ENCODE measurements at places on chromosomes 5 and 9.

DNA sequence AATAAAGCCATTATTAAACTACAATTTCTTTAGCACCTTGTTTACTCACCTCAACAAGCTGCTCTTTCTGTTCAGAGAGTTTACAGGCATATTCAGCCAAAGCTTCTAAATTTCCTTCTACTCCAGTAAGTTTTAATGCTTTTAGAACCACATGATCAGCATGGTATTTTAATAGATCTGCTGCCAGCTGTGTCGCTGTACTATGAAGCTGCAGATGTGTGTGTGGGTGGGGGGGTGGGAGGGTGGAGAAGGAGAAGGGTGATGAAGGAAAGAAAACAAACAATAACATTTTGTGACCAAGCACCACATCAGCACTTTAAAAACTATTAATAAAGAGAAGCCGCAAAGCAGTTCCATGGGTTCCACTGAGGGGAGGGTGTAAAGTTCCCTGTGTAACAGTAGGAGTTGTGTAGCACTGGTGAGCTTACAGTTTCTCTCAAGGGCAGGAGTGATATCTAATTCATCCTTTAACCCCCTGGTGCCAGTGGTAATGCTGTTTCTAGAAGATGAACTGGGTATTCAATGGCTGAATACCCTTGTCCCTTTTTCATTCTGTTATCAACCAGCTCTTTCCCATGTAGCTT is 38.5 kb downstream of the ABITRAM start:
- no peak for DNase-seq

DNA sequence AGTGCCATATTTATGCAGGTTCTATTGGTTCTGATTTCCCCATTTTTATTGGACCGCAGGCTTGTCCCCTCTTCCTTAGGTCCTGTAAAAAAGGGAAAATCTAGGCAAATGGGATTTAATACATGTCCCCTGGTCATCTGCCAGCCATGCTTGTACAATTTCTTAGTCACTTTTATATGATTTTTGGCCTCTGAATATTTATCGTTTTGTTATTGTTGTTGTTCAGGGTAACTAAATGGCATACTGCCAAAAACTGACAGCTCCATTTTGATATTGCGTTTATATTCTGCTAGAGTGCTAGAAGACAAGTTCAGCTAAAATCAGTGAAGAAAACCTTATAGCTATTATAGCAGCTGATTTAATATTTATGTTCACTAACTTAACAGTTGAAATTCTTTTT is 770.2 kb upstream of the FAM174A start:
- DNase-seq = no peak

DNA sequence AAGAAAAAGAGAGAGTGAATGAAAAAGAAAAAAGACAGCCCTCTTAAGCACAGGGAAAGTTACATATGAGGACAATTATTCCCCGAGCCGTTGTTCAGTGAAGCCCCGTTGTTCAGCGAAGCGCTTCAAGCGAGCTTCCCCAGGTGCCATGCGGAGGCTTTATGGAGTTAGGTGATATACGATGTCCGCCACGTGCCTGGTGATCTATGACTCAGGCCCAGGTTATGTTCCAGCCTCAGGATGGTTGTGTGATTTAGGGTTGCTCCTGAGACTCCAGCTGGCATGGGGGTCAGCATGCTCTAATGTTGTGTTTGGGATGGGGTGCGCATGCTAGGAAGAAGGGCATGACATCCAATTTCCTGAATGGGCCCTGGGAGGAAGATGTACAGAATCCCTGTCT is 365.6 kb downstream of the CDK5RAP2 start:
- DNase-seq = no peak

GRCh38 chr9:111613436-111614040 is 14.1 kb upstream of the PTGR1 start:
- DNase-seq = no peak

DNA sequence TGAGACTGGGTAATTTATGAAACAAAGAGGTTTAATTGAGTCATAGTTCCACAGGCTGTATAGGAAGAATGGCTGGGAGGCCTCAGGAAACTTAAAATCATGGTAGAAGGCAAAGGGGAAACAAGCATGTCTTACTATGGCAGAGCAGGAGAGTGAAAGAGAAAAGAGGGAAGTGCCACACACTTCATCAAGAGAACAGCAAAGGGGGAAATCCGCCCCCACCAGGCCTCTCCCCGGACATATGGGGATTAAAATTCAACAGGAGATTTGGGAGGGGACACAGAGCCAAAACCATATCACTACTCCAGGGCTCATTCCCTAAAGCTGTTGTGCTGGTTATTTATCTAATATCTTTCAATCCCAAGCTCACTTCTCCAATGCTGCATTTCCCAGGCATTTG is 50.2 kb upstream of the NR3C1 start:
- DNase-seq = no peak

DNA sequence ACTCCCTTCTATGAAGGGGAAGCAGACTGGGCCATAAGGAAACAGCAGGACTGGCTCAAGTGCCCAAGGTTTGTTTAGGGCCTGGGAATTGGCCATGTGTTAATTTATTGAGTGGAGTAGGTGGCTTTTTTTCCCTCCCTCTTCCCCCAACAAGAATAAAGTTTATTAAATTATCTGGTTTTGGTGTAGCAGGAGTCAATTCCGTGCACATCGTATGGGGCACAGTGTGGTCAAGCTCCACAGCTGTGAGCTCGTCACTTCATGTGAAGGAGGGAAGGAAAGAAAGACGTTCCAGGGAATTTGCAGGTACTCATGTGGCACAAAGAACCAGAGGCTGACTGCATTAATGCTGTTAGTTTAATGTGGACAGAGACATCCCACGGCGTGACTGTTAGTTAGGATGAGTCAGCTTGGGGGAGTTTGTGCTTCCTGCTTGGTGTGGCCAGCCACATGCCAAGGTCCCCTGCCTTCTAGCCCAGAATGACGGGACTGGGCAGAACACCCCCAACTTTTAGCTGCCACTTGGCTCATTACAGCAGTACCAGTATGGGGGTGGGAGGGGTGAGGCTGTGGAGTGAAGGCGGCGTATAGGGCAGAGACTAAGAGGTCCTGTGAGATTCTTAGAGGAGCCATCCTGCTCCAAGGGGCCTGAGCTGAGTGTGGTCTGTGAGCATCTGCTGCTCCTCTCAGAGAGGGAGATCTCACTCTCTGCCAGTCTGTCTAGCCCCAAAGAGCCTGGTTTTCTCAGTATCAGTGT is 33.2 kb downstream of the CSF1R start:
- no peak for DNase-seq

DNA sequence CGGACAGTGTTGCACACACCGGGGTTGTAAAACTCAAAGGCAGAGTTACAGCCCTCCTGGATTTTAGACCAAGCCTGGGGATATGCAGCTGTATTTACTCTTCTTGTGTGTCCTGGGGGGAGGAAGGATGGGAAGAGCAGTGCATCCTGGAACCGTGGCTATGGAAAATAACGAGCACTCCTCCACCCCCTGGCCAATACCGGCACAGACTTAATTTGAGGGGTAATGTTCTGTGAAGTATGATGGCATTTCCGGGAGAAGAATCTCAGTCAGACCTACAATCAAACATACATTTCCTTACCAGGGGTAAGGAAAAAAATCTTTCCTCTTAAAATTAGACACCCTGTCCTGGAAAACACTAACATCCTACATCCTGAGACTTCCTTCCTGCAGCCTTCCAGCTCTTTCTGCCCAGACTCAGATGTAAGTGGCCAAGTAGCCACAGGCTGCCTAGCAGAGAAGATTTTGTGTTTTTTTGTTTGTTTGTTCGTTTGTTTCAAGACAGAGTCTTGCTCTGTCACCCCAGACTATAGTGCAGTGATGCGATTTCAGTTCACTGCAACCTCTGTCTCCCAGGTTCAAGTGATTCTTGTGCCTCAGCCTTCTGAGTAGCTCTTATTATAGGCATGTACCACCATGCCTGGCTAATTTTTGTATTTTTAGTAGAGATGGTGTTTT is 11.0 kb upstream of the ERMP1 start:
- DNase-seq = no peak

- DNase-seq = no peak
Observed at GRCh38 chr9:105993116-105993854, 298.9 kb downstream of the TMEM38B start.

GRCh38 chr5:141663506-141663905 is 12.3 kb upstream of the FCHSD1 start:
- DNase-seq = no peak

GRCh38 chr9:133932181-133932580 is 59.9 kb downstream of the VAV2 start:
- DNase-seq = no peak

GRCh38 chr9:35844628-35845270 is 15.7 kb downstream of the TMEM8B start:
- no peak for DNase-seq

GRCh38 chr5:112306956-112307355 is 112.1 kb downstream of the EPB41L4A start:
- no peak for DNase-seq

- no peak for DNase-seq
Observed at GRCh38 chr5:128007939-128008338, 75.6 kb upstream of the SLC12A2 start.

DNA sequence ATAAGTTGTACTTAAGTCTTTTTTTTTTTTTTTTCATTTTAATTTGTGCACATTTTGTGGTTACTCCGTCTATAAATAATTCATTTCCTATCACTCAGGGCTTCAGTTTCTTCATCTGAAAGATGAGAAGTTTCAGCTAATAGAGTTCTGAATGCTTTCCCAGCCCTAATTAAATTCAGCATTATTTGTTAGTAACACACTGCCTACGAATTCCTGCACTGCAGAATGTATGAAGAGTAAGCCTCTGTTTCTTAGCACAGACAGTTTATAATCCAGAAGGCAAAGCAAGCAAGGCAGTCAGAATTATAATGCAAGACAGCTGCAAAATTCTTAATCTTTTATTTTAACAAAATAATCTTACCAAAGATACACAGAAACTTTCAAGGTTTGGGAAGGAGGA is 138.0 kb upstream of the GHR start:
- no peak for DNase-seq

DNA sequence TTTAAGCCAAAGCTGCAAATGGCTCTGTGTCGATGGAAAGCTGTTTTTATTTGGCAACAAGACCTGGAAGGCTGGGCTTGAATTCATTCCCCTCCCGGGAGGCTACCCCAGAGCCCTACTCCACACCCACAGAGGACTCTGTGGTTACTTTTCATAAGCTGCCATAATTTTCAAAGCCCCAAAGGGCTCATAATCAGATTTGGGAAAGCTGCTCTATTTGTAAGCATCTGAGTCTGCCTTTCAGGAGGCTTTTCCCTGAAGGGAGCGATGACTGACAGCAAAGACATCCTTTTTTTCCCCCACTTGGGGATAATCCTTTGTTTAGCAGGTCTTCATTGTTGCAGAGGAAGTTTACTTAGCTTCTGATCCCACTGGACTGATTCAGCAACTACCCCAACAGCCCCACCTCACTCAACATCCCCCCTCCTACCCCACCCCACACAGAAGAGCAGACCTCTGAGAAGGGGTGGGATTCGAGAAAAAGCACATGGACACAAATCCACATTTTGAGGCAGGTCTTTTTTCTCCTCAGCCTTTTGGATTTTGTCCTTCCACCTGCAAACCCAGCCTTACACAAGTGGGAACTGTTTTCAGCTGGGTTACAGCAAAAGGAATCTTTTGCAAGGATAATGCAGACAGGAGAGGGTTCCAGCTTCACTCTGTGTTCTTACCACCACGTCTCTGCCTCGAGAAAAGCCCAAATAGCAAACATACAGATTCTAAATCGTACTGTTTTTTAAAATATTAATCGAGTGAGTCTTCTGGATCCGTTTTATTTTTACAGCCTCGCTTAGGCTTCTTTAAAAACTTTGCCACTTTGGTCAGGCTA is 244.4 kb upstream of the TUT7 start:
- DNase-seq = no peak

DNA sequence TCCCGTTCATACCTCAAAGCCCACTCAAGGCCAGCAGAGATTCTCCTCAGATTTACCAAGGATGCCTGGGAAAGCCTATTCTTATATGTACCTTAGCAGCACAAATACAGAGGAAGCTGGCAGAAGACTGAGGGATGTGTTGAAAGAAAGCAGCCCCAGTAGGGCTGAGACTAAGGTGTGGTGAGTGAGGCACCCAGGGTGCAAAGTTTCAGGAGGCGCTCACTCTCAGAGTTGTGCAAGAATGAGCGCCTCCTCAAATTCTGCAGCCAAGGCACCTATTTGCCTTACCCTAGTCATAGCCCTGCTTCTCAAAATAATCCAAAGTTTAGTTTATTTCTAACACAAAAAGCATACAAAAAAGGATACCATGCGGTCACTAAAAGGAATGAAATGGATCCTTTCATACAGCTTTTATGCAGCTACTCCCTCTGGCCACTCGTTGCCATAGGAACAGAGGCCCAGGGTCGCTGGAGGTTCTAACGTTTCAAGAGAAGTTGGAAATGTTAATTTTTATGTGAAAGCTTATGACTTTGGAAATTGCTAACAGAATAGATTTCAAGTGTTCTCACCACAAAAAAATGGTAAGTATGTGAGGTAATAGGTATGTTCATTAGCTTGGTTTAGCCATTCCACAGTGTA is 79.7 kb upstream of the SMIM23 start:
- DNase-seq = no peak

GRCh38 chr5:139677736-139678613 is 29.8 kb downstream of the CXXC5 start:
- no peak for DNase-seq

DNA sequence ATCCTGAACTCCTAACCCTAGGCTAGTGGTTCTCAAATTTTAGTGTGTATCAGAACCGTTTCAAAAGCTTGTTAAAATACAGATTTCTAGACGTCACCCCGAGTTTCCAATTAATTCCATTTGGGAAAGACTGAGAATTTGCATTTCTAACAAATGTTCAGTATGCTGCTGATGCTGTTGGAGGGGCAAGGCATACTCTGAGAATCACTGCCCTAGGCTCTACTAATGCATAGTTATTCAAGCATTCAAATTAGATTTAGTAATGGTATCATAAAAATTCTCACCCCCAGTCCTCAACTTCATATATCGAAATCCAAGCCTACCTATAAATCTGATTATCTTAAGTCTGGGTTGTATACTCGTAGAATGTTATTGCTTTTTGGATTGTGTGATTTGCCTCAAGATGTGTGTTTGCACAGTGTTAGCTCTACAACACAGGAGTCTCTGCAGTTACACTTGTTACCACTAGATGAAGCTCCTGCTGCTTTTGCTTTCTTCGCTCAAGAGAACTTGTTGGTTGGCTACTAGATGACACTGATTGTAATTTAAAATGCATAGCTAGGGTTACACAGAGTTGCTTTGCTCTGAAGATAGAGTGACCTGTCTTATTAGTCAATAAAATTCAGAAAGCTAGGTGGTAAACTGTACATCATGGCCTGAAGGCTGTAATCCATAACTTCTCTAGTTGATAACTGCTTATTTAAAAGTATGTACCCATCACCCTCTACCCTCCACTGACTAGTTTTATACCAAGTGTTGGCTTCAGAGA is 7.5 kb upstream of the ERAP2 start:
- no peak for DNase-seq

DNA sequence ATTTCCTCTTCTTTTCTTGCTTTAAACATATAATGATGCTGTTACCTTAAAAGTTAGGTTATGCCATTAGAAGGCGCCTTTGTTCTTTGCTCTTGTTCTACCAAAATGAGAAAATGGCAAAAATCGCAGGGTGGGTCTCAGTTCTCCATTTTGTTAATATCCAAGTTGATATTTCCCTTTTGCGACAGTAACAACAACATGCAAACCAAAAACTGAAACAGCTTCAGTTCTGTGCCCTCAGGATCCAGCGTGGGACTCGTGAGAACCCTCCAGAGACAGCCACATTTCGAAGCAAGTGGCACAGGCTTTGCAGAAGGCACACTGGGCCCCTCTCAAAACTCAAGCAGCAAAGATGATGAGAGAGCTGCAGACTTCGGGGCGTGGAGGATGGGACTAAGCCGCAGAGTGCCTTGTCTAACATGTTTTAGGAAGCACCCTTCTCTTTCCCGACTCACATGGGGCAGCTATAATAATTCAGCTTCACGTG is 33.0 kb upstream of the LCP2 start:
- DNase-seq = no peak

Measured in effector memory CD4-positive, alpha-beta T cell (primary cell).